ENCODE measurements at places on chromosomes 3 and 15.

DNA sequence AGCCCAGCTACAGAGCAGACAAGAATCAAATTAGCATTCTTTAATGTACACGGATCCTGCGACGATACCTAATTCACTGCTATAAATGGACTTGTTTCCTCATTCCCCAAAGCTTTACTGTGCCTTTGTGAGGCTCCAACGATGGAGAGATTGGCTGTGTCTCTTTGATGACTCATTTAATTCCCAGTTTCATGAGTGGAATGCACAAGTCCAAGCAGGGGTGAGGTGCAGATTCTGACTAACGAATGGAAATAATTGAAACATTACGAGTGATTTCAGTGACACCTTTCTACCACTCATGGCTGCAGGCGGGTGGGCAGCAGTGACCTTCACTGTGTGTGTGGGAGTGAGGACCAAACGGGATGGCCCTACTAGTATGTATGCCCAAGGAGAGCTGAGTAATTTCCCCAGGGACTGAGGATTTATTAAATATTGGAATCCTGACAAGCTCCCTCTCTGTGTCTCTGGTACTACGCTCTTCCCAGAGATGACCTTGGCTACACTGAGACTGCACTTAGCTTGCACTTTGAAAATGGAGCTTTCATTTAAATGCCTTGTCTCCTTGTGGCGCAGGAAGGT is 156.7 kb downstream of the CACNA2D3 start:
- no peak for DNase-seq

DNA sequence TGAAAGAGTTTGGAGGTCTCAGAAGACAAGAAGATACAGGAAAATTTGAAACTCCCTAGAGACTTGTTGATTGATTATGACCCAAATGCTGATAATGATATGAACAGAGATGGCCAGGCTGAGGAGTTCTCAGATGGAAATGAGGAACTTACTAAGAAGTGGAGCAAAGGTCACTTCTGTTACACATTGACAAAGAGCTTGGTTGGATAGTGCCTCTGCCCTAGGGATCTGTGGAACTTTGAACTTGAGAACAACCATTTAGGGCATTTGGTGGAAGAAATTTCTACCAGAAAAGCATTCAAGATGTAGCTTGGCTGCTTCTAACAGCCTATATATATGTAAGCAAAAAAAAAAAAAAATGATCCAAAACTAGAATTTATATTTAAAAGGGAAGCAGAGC is 48.9 kb upstream of the NAALADL2 start:
- DNase-seq, result no peak

DNA sequence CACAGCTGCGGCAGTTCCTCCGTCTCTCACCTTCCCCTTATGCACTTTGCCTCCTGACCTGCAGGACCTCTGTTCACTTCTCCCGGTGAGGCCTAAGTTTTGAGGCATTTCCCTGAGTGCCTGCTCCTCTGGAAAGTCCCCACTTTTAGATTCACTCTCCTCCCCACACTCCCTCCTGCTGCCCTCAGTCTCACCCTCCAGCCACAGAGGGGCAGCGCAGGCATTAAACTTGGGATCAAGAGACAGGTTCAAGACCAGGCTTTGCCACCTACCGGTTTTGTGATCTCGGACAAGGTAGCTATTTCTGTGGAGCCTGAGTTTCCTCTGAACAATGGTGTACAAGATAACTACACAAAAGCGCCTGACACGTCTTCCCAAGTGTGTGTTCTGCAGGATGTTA is 19.4 kb downstream of the SLC6A11 start:
- DNase-seq, result no peak

DNA sequence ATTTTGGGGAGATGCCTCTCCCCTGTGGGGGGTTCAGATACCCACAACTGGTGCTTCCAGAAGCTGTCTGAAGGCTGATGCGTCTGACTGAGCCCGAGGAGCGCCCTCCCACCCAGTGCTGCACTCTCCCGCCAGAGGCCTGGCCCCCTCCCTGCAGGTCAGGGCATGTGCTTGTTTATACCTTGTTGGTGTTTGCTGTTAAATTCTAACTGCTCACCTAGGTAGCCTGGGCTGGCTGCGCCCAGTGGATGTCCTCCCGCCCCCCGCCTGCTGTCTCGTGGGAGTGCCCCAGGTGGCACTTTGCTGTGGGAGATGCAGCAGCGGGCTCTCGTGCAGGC is 12.9 kb downstream of the KLF13 start:
- DNase-seq, result no peak

DNA sequence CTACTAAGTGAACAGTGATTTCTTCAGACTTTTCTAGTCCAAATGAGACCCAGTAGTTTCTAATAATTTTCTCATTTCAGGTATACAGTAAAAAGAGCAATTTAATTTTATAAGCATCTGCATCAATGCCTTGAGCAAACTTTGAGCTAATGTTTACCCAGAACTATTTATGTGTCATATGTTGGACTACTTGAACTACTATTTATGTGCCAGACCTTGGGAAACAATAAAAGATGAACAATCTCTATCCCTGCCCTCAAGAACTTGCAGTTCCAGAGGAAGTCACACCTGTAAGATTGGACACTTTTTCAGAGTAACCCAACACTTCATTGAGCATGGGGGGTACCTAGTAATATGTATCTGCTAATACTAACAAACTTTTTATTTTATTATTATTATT is 2.3 kb upstream of the UBE3A start:
- DNase-seq, result no peak

- no peak for DNase-seq
Measured at GRCh38 chr3:64398476-64398875, 173.2 kb upstream of the PRICKLE2 start.

- no peak for DNase-seq
Measured at GRCh38 chr3:61132062-61132461, 119.2 kb downstream of the FHIT start.

- no peak for DNase-seq
Measured at GRCh38 chr3:134562055-134562454, 76.2 kb downstream of the CEP63 start.
